ENCODE measurements at places on chromosomes 7 and 10.

GRCh38 chr10:14327527-14327926 lies 3.2 kb downstream of the FRMD4A start:
- H3K36me3 ChIP-seq: no peaks in the 10 kb centered on the region
- no peak for DNase-seq
- H3K27ac ChIP-seq: no peak overlapping the region
- no peak overlapping the region for H3K4me3 ChIP-seq
- H3K4me1 ChIP-seq: no peaks in the 10 kb centered on the region

GRCh38 chr10:131444862-131445461 lies 133.4 kb upstream of the TCERG1L start:
- H3K27ac ChIP-seq: no peak overlapping the region
- H3K4me1 ChIP-seq: no peaks in the 10 kb centered on the region
- no peaks in the 10 kb centered on the region for H3K36me3 ChIP-seq
- DNase-seq: no peak

DNA sequence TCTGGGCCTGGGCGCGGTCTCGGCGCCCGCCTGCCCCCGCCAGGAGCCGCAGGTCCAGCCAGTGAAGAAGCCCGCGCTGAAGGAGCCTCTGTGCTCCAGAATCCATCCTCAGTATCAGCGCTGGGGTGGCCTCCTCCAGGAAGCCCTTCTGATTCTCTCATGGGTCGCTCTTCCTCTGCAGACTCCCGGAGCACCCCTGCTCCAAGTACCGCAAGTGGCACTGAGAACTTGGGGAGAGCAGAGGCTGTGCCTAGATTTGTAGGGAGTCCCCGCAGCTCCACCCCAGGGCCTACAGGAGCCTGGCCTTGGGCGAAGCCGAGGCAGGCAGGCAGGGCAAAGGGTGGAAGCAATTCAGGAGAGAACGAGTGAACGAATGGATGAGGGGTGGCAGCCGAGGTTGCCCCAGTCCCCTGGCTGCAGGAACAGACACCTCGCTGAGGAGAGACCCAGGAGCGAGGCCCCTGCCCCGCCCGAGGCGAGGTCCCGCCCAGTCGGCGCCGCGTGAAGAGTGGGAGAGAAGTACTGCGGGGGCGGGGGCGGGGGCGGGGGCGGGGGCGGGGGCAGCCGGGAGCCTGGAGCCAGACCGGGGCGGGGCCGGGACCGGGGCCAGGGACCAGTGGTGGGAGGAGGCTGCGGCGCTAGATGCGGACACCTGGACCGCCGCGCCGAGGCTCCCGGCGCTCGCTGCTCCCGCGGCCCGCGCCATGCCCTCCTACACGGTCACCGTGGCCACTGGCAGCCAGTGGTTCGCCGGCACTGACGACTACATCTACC lies at the start of gene ALOX5:
Gene ALOX5 (plus strand): TSS at position 641 of the 774 bp plus-strand sequence. CDS start 64 bp downstream, at position 705.
- H3K27ac ChIP-seq: peak within 1 kb of the TSS; percentile 18
- H3K27me3 ChIP-seq: peaks cover 75% of the 10 kb centered on the region
- H3K36me3 ChIP-seq: no peaks in the 10 kb centered on the region
- peak; percentile 51 for DNase-seq

- DNase-seq: no peak
- peaks cover 21% of the 10 kb centered on the region for H3K4me1 ChIP-seq
- no peaks in the 10 kb centered on the region for H3K27me3 ChIP-seq
- H3K4me3 ChIP-seq: no peak overlapping the region
Observed at GRCh38 chr10:119197921-119198320, 9.4 kb upstream of the GRK5 start.

DNA sequence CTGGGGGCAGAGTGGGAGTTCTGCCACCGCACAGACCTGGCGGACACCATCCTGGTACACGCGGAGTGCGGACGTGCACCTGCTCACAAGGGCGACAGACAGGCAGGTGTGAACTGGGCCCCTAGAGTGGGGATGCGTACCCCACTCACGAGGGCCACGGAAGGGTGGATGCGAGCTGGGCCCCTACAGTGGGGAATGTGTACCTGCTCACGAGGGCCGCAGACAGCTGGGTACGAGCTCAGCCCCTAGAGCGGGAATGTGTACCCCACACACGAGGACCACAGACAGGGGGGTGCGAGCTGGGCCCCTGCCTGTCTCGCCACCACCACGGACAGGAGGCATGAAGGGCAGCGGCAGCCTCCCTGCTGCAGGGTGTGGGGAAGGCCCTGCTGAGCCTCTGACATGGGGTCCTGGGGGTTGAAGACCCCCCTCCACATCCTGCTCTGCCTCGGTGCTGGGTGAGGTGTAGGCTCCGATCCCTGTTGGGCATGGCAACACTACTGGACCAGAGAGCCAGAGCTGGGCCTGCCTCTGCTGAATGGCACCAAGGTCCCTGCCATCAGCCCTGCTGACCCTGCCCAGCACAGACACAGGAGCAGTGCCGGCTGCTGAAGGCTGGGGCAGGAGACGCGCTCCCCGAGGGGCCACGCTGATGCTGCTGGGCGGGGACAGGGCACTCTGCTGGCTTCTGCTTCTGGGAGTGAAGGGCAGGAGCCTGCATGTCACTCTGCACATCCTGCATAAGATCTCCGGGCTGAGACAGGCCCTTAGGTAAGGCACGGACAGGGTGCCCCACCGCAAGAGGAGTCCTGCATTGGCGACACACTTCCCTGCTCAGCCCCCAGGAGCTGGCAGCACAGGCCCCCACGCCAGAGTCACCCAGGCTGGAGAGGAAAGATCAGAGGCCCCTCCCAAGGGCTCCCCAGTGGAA lies 259.2 kb downstream of the MAD1L1 start:
- no peak for DNase-seq
- peaks cover 32% of the 10 kb centered on the region for H3K36me3 ChIP-seq
- H3K4me1 ChIP-seq: peaks cover 21% of the 10 kb centered on the region
- H3K27ac ChIP-seq: no peak overlapping the region

DNA sequence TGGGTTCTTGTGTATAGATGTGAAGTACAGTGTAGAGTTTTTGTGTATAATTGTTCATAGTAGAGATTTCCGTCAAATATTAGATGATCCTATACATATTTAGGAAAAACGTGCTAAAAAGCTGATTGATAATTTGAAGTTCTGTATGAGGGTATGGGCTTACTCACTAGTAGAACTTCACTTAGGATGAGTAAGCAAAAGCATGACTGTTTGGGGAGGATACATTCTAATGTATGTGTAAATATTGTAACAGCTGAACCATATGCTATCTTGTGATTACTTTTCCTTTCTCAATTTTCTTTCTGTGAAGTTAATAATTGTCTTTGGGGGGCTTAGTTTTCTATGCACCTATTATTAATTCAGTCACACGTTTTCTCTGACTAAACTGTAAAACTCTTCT lies 53.2 kb upstream of the PDK4 start:
- no peaks in the 10 kb centered on the region for H3K36me3 ChIP-seq
- no peak overlapping the region for H3K4me3 ChIP-seq
- H3K4me1 ChIP-seq: no peaks in the 10 kb centered on the region
- no peaks in the 10 kb centered on the region for H3K27me3 ChIP-seq

GRCh38 chr7:7118822-7119221 lies 63.5 kb upstream of the C1GALT1 start:
- no peaks in the 10 kb centered on the region for H3K27me3 ChIP-seq
- H3K4me3 ChIP-seq: no peak overlapping the region
- H3K4me1 ChIP-seq: peaks cover 2% of the 10 kb centered on the region
- no peak overlapping the region for H3K27ac ChIP-seq

DNA sequence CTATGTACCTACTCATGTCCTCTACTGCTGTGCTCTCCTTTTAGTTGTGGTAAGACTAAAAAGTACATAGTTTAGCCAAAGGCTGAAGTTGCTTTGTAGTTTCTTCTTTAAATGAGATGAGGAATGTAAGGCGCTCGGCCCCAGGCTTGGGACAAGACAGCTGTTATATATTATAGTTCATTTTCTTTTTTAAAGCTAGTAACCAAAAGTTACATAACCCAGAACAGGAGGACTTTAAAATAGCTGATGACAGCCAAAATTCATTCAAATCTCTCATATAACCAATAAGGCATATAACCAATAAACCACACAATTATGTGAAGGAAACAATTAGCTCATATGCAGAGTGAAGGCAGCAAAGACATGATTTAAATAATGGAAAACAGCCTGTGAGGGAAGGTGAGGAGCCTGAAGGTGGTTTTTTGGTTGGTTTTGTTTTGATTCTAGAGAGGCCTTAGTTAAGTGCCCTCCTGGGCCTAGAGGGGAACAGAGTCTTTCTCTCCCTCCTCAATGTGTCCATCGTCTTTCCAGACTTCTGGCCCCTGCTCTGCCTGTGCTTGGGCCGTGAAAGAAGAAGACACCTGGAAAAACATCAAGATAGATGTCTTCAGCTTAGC lies 35.8 kb downstream of the SLC26A4 start:
- no peak overlapping the region for H3K4me3 ChIP-seq
- no peaks in the 10 kb centered on the region for H3K36me3 ChIP-seq
- peaks cover 9% of the 10 kb centered on the region for H3K4me1 ChIP-seq
- H3K27ac ChIP-seq: no peak overlapping the region
